ENCODE measurements at places on chromosomes 4 and X.
A peak's percentile ranks its signal among the peaks of the same experiment; 100 is the strongest.

DNA sequence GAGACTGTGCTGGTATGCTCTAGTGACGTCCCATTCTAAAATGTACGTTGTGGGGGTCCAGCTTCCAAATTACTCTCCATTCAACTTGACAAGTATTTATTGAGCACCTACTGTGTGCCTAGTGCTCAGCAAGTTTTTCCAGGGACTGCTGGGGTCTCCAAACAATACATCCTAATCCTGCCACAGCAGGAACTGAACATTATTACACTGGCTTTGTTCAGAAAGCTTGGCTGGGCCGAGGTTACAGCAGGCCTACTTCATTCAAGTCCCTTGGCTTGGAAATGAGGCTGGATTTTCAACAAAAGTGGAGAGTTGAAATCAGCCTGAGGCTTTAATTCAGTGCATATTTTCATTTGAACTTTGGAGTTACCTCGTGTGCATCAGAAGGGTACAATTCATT, 78.0 kb downstream of the GUCY2F start:
- DNase-seq: no peak

DNA sequence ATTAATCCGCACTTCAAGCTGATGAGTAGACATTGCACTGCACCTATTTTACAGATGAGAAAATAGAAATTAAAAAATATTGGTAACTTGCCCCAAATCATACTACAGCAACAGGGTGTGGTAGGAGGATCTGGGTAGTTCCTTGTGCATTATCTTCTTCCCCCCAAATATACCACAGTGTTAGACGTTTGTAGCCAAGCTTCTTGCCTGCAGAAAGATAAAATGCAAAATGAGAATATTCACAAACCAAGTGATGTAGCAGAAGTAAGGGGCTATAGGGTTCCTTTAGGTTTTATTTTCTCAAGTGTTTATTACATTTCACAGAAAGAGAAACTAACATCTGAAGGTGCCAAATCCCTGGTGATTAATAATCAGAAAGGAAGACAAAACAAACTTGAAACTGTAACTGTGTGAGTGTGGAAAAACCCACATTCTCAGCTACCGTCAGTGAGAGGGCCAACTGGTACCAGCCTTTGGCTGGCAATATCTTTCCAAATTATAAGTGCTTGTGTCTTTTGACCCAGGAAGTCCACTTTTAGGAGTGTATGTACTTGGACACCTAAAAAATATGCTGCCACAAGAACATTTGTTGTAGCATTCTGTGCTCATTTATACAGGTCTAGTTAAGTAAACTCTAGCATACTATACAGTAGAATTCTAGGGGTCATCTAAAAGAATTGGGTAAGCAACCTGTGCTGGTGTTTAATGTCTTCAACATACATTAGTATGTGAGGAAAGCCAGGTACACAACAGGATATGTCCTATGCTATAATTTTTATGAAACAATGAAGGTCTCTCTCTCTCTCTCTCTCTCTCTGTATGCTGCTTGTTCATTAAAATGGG, 6.7 kb upstream of the CD38 start:
- DNase-seq: no peak

DNA sequence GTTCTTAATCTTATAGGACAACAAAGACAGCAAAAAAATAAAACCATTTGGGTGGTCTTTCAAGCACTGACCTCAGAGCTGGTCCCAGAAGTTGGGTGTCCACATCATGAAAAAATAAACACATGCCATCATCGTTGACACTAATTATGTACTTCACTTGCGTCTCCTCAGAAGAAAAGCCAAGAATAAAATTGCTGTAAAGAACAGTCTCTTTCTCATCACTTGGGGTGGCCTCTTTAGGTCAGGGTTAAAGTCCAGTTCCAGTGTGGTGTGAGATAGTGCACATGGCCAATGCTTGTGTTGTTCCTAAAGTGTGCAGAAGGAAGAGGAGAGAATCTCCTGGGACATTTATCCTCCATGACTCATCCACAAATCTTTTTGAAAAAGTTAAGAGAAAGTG, 49.5 kb upstream of the IBSP start:
- no peak for DNase-seq

DNA sequence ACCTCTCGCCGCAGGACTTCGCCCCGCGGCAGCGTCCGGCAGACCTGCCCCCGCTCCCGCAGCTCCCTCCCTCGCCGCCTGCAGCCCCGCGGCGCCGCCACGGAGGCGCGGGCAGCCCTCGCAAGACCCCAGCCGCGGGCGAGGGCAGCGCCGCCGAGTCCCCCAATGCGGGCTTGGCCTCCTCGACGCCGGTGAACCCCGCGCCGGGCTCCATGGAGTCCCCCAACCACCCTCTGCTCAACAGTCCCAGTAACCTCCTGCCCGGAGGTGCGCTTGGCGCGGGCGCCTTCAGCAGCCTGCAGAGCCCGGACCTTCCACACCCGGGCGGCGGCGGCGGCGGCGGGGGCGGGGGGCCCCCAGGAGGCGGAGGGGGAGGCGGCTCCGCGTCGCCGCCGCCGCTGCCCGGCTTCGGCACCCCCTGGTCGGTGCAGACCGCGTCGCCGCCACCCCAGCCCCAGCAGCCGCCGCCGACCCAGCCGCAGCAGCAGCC, 1.2 kb downstream of the CPEB2 start:
- DNase-seq: peak; percentile 59

GRCh38 chr4:42641656-42642055, 15.2 kb downstream of the ATP8A1 start:
- no peak for DNase-seq

DNA sequence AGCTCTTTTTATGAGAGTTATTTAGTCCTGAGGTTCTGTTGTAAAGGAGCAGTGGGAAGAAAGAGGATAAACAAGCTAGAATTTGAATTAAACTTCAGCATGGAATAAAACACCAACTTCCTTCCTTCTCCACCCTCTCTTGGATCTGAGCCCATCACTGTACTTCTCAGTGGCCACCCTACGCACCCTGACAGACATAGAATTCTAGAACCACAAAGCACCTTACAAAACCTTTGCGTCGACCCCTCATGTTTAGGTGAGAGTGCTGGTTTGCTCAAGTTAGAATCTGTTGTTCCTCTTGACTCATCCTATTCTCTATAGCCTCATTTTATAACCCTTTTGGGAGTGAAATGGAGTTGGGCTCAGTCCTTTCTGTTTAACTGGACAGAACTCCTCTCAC, 84.6 kb upstream of the RPL34 start:
- no peak for DNase-seq
